ENCODE measurements at places on chromosomes 6 and 20.

DNA sequence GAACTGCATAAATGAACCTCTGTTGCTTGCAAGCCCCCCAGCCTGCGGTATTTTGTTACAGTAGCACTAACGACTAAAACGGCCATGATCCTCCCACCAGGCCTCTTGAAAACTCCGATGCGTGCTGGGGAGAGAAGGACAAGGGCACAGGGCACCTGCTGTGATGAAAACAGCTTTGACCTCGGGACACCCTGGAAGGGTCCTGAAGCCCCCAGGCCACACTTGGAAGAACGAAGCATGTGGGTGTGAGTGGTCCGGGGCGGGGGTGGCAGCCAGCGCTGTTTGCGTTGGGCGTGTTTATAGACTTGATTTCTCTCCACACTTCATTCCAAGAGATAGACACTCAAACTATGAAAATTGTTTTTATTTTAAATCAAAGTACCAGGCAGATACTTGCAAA is 13.2 kb upstream of the HELZ2 start:
- no peak for DNase-seq

DNA sequence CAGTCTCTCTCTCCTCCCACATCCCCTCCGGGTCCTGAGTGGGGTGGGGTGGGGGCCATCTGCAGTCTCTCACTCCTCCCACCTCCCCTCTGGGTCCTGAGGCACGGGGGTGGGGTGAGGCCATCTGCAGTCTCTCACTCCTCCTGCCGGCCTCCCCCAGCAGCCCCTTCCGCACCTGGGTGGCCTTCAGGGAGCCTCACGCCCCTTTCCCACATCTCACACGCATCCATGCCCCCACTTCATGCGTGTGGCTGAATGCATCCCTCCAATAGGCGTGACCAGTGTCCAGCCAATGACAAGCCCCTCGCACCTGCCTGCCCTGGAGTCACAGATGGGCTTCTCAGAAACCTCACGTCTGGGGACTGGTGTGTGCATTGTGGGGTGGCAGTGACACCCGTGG is 993 bp upstream of the SRMS start:
- no peak for DNase-seq

GRCh38 chr6:128731249-128732165 is 151.4 kb upstream of the LAMA2 start:
- no peak for DNase-seq

DNA sequence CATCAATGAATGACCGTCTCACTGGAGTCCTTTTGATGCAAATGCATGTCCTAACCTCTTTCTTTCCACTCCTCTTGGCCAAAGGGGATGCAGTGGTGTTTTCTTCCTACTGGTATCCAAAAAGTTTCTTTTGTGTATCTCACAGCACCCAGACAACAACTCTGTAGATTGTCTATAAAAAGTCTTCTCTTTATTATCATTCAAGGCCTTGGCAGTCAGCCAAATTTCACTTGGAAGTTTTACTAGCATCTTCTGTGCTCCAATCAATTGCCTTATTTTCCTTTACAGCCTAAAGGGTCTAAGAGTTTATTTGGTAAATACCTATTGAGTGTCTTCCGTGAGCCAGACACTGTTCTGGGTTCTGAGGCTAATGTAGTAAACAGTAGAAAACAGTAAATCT is 150.2 kb upstream of the RNF217 start:
- no peak for DNase-seq

GRCh38 chr20:58910473-58910872 is 58.0 kb downstream of the GNAS start:
- DNase-seq, result no peak

All from inflammatory macrophage treated with lipopolysaccharide for 1 hour (primary cell).